Activated naive CD4-positive, alpha-beta T cell treated with anti-CD3 and anti-CD28 coated beads for 36 hours (primary cell): ENCODE measurements at places on chromosomes 11 and 22.

DNA sequence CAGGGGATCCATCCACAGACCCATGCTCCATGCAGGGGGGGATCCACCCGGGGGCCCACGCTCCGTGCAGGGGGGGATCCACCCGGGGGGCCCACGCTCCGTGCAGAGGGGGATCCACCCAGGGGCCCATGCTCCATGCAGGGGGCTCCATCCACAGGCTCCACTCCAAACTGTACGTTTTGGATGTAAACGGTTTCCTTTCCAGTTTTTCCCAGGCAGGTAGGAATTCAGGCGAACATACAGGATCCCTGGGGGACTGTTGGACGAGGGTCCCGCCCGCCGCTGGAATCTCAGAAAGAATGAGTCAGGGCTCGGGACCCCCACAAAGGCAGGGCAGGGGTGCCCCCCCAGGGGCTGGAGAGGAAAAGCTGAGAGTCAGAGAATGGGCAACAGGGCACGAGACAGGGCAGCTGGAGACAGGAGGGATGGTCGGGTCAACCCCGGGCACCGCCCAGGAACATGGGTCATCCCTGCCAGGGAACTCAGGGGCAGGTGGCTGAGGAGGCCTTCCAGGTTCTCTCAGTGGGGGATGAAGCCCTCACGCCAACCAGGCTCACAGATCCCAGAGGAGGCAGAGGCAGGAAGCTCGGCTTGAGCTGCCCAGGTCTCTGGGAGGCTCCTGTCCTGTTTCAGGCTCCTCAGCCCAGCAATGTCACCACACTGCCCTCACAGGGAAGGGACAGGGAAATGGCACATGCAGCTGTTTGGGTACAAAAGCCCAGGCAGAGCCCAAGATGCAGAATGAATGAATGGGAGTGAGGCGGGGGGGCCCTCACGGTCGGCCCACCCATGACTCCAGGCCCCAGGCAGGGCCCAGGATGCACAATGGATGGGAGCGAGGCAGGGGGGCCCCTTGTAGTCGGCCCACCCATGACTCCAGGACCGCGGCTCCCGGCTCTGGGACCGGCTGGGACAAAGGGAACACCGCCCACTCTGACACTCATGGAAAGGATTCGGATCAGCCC lies 200.2 kb downstream of the BRD1 start:
- no peak for DNase-seq

GRCh38 chr22:42964994-42965699 lies 49.8 kb downstream of the PACSIN2 start:
- DNase-seq, result peak; percentile 58

DNA sequence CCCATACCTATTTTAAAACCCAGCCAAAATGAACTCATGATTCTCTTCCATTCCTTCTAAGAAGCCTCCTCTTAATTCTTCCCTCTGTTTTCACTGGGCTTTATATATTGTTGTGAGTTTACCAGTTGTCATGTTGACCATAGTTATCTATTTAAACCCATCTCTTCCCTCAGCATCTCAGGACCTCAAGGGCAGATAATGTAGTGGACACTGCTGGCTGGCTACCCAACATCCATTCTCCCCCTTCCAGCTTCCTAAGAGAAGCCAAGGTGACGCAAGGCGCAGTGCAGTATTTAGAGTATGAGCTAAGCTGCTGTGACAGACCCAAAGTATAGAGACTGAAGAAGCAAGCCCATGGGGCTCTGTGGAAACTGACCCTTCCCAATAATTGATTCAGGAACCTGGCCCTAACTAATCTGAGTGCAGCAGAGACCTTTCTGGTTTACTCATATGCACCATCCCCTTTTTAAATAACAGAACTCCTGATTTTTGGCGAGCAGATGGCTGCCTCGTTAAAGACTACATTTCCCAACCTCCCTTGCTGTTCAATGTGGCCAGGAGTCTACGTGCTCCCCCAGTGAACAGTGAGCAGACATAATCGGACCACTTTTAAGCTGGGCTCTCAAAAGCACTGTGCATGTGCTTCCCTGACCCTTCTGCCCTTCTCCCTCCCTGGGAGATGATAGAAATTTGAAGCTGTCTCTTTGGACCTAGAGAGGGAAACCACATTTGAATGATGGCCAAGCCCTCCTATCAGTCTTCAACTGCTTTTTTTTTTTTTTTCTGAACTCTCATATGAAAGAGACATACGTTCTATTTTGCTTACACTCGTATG lies 28.1 kb upstream of the CREB3L1 start:
- no peak for DNase-seq

DNA sequence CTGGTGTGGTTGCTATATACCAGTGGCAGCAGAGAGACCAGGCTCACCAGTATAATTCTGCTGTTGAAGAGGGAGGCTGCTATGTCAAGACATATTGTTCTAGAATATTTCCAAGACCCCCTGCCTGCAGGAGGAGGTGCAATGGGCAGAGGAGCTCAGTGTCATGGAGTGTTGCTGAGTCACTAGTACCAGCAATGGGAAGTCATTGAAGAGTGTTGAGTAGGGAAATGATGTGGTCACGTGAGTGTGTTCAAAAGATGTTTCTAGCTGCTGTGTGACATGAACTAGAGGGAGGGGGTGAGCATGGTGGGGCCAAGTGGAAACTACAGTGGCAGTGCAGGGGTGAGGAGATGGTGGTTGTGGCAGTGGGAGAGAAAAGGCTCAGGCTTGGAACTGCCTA lies 76.3 kb upstream of the BIRC3 start:
- no peak for DNase-seq

- no peak for DNase-seq
Measured at GRCh38 chr11:75223954-75224643, 16.5 kb upstream of the TPBGL start.

DNA sequence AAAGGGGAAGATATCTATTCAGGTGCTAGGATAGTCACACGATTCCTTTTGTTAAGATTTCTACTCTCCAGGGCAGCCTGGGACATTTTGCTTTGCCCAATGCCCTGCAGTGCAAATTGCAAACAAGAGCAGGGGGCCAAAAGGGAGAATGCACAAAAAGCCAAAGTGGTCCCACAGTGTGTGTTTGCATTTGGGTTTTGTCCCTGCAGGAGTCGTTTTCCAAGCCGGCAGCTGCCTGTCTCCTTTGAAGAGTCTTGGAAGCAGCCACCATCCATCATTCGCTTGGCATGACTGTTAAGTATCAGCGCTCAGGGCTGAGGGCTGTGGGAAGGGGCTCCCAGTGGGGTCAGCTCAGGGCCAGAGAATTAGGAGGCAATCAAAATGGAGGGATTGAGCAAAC lies 184.7 kb downstream of the MIAT start:
- DNase-seq, result no peak

- peak; percentile 69 for DNase-seq
Measured at GRCh38 chr22:19291580-19292457, at the start of gene CLTCL1. Gene CLTCL1, minus strand, starts transcription at chr22:19291719. Its CDS starts 78 bp downstream, at chr22:19291641.

- no peak for DNase-seq
Measured at GRCh38 chr11:11537372-11537771, 84.4 kb downstream of the GALNT18 start.

GRCh38 chr11:79686703-79687419 lies 246.0 kb upstream of the TENM4 start:
- no peak for DNase-seq

- no peak for DNase-seq
Measured at GRCh38 chr11:58193391-58193790, 4.5 kb downstream of the OR9Q2 start.

DNA sequence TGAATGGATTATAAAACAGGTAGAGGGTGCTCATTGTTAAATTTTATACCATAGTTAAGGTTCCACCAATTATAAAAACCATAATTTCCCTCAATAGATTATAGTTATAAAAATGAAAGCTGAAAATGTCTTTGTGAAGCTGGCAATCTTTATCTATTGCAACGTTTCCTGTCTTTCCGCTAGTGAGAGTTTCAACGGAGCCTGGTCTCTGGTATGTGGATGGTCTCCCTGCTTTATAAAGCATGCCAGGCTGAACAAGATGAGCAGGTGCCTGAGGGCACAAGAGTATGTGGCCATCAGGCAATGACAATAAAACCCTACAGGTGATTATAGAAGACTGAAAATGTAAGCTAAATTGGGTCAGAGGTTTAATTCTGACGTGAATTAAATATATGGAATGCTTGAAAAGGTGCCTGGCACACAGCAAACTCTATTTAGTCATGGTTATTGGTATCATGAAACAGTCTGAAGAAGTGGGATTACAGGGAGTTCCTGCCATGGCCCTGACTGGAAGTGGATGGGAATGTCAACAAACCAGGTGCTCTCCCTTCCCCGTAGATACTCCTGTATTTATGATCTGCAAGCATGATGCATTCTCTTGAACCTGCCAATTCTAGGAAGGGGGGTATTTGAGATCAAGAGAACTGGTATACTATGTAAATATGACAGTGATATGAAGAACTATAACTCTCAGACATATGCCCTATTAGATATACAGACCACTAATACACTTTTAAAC lies 115.7 kb downstream of the ENTHD1 start:
- DNase-seq, result no peak
